SK-N-SH (cell line): ENCODE measurements at places on chromosomes 13 and 19. TPM values are rescaled to one million over a fixed set of nuclear protein-coding genes. Genes with fewer than 3 reads are reported as not detected.
A peak's percentile ranks its signal among the peaks of the same experiment; 100 is the strongest.

Gene RFPL4AL1
- not detected in 2 replicates for polyA plus RNA-seq

Gene TNFSF13B
- 0.03 and 0.26 TPM in 2 replicates for polyA plus RNA-seq

Gene SYDE1
- 40.6 and 44.1 TPM in 2 replicates for polyA plus RNA-seq

Gene KDM4B
- 10.0 and 12.2 TPM in 2 replicates for polyA plus RNA-seq

Gene SLC35E1
- polyA plus RNA-seq, result 23.5 and 28.4 TPM in 2 replicates

Gene SHISA7
- polyA plus RNA-seq, result 0.02 TPM in 1 of 2 replicates, not detected in the other

Gene ANGPTL8
- 0.21 TPM in 1 of 2 replicates, not detected in the other for polyA plus RNA-seq

Gene SELENOV
- 0.08 and 0.11 TPM in 2 replicates for polyA plus RNA-seq

Gene PSG3
- 0.07 and 0.10 TPM in 2 replicates for polyA plus RNA-seq

Gene ETV2
- polyA plus RNA-seq, result 0.84 and 1.6 TPM in 2 replicates

GRCh38 chr13:80141123-80141849 lies 199.6 kb downstream of the SPRY2 start:
- H3K27ac ChIP-seq, result peak overlapping the region; percentile 71
- DNase-seq, result no peak
- H3K27me3 ChIP-seq, result no peaks in the 10 kb centered on the region
- peaks cover 7% of the 10 kb centered on the region for H3K4me1 ChIP-seq
- H3K36me3 ChIP-seq, result no peaks in the 10 kb centered on the region

- no peaks in the 10 kb centered on the region for H3K27me3 ChIP-seq
- H3K4me3 ChIP-seq, result no peak overlapping the region
- H3K36me3 ChIP-seq, result no peaks in the 10 kb centered on the region
Observed at GRCh38 chr19:664913-665443, 2.0 kb upstream of the RNF126 start.

DNA sequence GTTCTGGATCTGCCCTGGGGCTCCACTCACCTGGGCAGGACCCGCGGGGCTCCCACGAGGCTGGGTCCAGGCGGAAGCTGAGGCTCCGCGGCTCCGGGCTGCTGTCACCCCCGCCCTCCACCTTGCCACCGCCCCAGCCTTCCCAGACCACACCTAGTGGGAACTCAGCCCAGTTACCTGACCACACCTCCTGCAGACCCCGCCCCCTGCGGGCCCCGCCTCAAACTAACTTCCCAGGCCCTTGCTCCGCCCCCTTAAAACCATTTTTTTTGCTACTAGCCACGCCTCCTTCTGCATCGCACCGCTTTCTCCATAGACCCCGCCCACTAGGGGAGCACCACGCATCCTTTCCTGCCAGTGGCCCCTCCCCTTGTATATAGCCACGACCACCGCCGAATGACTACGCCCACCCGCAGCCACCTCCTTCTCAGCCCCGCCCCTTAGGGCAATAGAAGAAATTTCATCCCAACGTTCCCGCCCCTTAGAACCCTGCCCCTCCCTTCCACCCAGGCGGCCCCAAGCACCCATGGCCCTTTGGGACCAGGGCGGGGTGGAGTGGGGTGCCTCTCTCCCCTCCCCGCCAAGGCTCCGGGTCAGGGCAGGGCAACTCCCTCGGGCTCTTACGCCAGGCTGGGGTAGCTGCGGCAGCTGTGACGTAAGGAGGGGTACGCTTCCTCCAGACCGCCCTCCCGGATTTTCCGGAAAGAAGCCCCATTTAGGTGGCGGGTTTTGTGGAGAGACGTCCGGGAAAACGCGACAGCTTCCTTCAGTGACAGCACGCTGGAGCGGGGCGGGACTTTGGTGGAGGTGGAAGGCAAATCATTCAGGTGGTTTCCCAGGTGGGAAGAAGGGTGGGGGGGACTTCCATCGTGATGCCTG lies at the start of gene SH2D3A:
SH2D3A (minus strand) TSS at position 79 of the 879 bp plus-strand sequence. CDS start 3,687 bp downstream, outside the sequence.
- peak; percentile 60 for DNase-seq
- no peaks in the 10 kb centered on the region; the same call in 1 of the 2 replicates for H3K4me1 ChIP-seq
- H3K4me3 ChIP-seq, result peak within 1 kb of the TSS; percentile 38; the same call in 1 of the 2 replicates

DNA sequence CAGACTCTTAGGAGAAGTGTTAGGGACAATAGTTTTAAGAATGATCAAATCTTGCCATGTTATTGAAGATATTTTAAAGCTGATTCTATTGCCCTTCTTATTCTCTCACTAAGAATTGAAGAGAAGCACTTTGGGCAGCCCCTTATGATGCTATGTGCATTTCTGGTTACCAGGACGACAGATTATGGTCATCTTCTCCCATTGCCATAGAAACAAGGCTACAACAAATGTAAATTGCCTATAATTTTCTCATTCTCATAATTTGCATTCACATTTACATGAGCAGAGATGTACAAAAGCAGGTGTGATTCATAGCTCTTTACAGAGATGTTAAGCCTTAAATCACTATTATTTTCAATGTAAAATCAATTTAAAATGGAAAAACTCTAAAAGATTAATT lies 137.3 kb upstream of the PCDH9 start:
- no peaks in the 10 kb centered on the region for H3K36me3 ChIP-seq
- no peaks in the 10 kb centered on the region for H3K4me1 ChIP-seq

GRCh38 chr13:91655731-91656130 lies 257.3 kb downstream of the GPC5 start:
- H3K27ac ChIP-seq, result no peak overlapping the region
- no peak for DNase-seq
- no peaks in the 10 kb centered on the region for H3K4me1 ChIP-seq

GRCh38 chr13:99963816-99964339 lies 7.7 kb downstream of the ZIC5 start:
- H3K4me1 ChIP-seq, result no peaks in the 10 kb centered on the region
- H3K27ac ChIP-seq, result no peak overlapping the region
- H3K36me3 ChIP-seq, result no peaks in the 10 kb centered on the region
- DNase-seq, result no peak
- peaks cover 78% of the 10 kb centered on the region for H3K27me3 ChIP-seq
- no peak overlapping the region for H3K4me3 ChIP-seq

- no peak for DNase-seq
- no peaks in the 10 kb centered on the region for H3K4me1 ChIP-seq
- H3K27me3 ChIP-seq, result no peaks in the 10 kb centered on the region
- no peaks in the 10 kb centered on the region for H3K36me3 ChIP-seq
- H3K27ac ChIP-seq, result no peak overlapping the region
Observed at GRCh38 chr13:108686027-108686426, 56.6 kb downstream of the MYO16 start.

DNA sequence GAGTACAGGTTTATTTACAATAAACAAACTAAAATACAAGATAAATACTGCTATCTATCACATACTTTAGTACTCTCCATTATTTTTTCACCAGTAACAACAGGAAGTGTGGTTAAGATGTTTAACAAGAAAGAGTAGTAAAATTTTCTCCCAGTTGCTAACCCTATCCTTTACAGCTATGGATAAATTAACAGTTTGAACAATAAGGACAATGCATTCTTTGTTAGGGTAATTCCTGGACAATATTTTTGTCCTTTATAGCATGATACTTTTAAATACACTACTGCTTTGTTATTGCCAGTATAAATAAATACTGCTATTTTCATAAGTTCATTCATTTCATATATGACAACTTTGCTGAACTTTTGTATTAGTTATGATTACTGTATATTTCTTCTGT lies 630.2 kb upstream of the ATXN8OS start:
- no peak overlapping the region for H3K4me3 ChIP-seq
- H3K27ac ChIP-seq, result no peak overlapping the region
- H3K4me1 ChIP-seq, result no peaks in the 10 kb centered on the region
- no peaks in the 10 kb centered on the region for H3K27me3 ChIP-seq

GRCh38 chr19:55640577-55641425 lies at the start of gene ZNF580:
Gene ZNF580 (plus strand): TSS chr19:55641002. CDS start chr19:55642509, 1,507 bp downstream.
- H3K36me3 ChIP-seq, result peaks cover 10% of the 10 kb centered on the region
- 0 out of 2 replicates have a peak, but pooled peaks cover 15% of the 10 kb centered on the region for H3K4me1 ChIP-seq
- DNase-seq, result peak; percentile 90
- H3K27me3 ChIP-seq, result no peaks in the 10 kb centered on the region

DNA sequence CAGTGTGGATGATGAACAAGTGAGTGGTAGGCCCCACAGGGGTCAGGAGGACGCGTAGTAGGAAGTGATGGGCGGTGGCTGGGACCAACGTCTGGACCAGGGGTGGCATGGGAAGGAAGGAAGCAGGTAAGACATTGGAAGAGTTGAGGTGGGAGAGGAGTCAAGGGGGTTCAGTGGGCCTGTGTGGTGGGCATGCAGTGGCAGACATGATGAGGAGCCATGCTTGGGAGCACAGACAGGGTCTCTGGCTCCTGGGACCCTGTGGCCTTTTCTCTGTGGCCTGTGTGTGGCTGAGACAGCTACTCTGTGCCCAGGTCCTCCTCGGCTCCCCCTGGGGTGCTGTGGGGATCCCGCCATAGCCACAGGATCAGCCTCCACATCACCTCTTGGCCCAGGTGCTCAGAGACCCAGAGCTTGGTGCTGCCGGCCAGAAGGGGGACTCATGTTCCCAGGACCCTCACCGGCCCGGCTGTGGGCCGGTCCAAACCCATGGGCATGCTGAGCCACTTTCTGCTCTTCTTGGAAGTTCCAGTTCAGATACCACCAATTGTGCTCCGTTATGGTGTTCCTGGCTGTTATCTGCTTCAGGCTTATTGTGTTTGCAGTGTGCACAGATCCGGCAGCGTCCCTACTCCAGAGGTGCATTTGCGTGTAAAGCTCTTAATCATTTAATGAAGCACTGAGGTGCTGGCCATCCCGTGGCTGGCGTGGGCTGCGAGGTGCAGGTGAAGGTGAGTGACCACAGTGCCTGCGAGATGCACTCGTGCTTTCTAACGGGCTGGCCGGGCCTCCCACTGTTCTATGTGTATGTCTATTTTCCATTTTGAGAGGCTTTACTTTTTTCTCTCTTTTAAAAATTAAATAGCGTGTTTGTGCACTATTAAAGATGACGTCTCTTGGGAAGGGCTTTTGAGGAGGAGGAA lies 147.9 kb downstream of the TEX29 start:
- no peak overlapping the region for H3K27ac ChIP-seq
- H3K4me3 ChIP-seq, result no peak overlapping the region
- no peaks in the 10 kb centered on the region for H3K36me3 ChIP-seq
- no peak for DNase-seq

GRCh38 chr13:74191410-74191809 lies 57.2 kb upstream of the KLF12 start:
- H3K4me3 ChIP-seq, result no peak overlapping the region
- no peak overlapping the region for H3K27ac ChIP-seq
- no peaks in the 10 kb centered on the region for H3K36me3 ChIP-seq
- H3K27me3 ChIP-seq, result no peaks in the 10 kb centered on the region

GRCh38 chr19:56125806-56126590 lies 4.9 kb upstream of the ZNF787 start:
- DNase-seq, result no peak

DNA sequence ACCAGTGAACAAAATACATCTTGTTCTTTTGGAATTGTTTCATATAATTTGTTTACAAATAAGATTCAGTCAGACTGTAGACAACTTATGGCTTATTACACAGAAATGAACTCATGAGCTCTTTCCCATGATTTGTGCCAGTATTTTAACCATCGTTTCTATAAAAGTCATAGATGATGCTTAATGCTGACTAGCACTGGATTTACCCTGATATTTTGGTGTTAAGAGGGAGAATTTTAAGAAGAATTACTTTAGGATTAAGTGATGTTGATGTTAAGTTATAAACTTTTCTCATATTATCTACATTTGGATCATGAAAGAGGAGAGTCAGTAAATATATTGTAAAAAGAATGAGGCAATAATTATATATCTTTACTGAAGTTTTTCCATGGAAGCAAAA lies 162.7 kb downstream of the POSTN start:
- no peak overlapping the region for H3K27ac ChIP-seq
- peaks cover 4% of the 10 kb centered on the region for H3K36me3 ChIP-seq
- no peak overlapping the region for H3K4me3 ChIP-seq
- DNase-seq, result no peak
- H3K27me3 ChIP-seq, result no peaks in the 10 kb centered on the region

- H3K36me3 ChIP-seq, result no peaks in the 10 kb centered on the region
- DNase-seq, result no peak
- H3K4me1 ChIP-seq, result no peaks in the 10 kb centered on the region
- no peak overlapping the region for H3K27ac ChIP-seq
Observed at GRCh38 chr13:29964181-29964845, 113.9 kb upstream of the UBL3 start.

DNA sequence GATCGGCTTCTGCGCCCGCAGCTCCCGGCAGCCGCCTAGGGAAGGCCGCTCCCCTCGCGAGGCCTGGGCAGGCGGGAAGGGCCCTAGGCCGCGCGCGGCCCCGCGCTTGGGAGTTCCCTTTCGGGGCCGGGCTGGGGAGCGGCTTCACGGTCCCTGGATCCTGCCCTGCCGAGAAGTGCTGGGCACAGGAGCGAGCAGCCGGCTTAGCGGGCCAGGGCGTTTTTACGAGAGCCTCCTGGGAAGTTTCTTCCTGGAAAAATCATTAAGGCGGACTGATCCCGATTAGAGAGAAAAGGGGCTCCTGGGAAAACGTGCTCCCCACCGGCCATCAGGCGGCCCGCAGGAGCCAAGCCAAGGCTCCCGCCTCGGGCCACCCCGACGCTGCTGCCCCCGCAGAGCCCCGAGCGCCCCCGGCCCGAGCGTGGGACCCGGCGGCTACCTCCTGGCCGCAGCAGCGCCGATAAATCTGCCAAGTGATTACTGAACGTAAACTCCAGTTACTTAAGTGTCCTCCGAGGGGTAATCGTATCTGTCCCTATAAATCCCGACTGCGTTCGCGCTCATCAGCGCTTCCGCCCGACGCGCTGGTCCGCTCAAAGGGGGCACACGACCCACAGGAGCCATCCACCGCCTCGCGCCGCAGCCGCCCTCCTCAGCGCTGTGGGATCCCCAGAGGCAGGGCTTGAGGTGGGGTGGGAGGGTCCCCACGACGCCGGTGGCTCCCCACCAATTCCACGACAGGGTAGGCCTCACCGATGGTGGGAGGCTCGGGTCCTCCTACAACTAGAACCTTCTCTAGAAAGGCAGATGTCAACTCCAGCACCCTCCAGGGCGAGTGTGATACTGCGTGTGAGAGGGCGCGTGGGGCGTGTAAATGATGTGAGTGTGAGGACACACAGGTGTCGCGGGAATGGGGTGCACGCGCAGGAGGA lies 2.8 kb downstream of the ZIC5 start:
- H3K36me3 ChIP-seq, result no peaks in the 10 kb centered on the region
- DNase-seq, result peak; percentile 67
- no peak overlapping the region for H3K27ac ChIP-seq
- no peaks in the 10 kb centered on the region for H3K4me1 ChIP-seq
- H3K27me3 ChIP-seq, result peaks cover 87% of the 10 kb centered on the region

DNA sequence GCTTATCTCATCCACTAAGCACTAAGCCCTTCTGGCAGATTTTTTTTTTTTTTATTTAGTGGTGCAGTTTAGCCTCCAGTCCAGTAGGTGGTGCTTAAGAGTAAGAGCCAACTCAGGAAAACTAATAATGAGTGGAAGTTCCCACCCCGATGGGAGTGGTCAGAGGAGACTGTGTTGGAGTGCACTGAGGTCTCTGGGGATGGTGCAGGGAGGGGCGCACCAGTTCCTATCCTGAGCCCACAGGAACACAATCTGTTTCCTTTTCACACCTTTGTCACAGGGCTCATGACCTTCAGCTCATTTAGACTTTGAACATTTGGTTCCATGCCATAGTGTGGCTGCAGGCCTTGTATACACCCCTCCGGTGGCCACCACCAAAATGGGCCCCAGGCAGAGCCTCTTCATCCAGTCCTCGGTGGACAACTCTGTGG lies 367.4 kb downstream of the SPRY2 start:
- no peaks in the 10 kb centered on the region for H3K36me3 ChIP-seq
- no peaks in the 10 kb centered on the region for H3K4me1 ChIP-seq
- H3K27me3 ChIP-seq, result no peaks in the 10 kb centered on the region
- DNase-seq, result peak; percentile 2
- no peak overlapping the region; the same call in 1 of the 2 replicates for H3K4me3 ChIP-seq
